ENCODE measurements at places on chromosomes 6 and 20.

GRCh38 chr6:166279393-166279679, 28.9 kb downstream of the PRR18 start:
- no peak for DNase-seq

- DNase-seq, result no peak
These were observed 15.9 kb upstream of the SRPK1 start for GRCh38 chr6:35936681-35937359.

DNA sequence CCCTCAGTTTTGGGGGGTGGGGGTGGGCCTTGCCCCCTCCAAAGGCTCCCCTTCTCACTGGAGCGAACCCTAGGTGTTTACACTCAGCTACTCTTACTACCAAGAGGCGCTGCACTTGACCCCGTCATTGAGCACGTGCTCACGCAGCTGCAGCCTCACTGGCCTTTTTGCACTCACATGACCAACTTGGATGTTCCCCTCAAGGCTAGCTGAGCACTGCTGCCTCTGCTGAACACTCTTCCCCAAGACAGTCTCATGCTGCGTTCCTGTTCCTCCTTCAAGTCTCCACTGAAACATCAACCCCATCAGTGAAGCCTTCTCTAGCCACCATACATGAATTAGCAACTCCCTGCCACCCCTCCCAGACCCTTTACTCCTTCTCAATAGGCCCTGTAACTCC, 4.0 kb downstream of the SOD2 start:
- no peak for DNase-seq

GRCh38 chr6:133899556-133899955, 10.6 kb downstream of the TCF21 start:
- DNase-seq, result no peak

DNA sequence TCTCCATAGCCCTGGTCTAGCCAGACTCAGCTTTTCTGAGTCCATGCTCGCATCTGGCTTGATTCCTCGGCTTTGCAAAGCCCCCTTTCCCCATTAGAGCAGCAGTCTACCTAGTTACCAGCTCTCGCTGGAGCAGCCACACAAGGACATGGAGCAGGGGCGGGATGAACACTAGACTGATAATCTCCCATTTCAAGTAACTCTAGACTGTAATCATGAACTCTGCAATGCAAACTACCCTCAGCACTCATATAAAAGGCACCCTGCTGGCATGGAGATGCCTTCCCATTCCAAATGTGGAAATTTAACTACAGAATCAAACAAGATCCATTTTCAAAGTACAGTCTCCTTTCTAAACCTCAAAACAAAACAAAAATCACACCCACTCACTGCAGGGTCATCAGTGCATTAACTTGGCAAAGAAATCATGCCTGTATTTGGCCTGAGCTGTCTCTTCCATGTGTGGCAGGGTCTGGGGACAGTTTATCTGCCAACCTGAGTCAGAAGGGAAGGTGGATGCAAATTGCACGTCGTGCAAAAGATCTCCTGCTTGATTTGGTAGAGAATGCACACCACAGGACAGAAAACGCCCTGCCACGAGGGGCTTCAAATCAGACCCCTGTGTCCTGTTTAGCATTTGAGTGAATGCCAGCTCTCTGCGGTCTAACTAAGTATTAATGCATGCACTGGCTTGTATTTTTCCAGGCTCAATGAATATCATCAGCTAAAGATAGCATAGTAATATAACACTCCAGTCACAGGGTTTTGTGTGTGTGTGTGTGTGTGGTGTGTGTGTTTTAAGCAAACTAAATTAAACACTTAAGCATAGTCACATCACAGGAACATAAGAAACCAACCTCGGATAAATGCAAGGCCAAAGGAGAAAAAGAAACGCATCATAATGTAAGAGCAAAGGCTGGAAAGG, 85.3 kb downstream of the MYLK4 start:
- no peak for DNase-seq

DNA sequence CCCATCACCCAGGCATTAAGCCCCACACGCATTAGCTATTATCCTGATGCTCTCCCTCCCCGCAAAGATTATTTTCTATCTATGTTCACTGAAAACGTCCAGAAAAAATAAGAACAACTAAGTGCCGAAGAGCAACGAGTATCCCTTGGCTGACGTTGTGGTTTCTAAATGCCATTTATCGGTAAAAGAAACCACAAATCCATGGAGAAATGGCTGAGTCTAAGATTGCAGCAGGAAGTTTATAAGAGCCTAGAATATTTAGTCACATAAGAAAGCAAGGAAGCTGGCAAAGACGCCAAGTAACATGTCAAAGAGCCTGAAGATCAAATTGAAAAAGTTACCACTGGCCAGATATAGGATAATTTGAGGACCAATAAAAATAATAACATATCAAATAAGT, 18.1 kb upstream of the NOX3 start:
- no peak for DNase-seq

DNA sequence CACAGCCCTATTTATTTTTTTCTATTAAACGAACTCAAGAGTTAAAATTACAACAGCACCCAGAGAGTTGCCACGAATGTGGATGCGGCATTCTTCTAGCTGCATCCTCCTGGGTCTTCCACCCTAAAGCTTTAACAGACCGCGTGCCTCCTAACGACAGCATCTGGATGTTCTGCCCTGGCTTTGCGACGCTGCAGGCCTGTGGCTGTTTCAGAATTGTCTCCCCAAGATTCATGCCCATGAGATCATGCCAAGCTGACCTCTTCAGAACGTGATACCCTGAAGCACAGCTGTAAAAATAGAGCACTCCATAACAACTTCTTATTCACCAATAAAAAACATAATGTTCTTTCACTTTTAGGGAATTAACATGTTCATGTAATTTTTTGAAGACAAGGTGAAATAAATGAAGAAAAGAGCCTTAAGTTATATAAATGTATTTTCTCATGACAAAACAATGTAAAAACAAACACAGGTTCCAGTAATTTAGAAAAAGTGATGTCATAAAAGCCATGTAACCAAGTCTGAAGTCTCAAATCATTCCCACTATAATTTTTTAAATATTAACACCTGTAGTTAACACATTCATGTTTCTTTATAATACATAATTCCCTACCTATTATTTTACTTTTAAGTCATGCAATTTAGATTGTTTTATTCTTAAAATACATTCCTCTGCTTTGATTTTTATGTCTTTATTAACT, 26.5 kb downstream of the HIVEP2 start:
- DNase-seq, result no peak

GRCh38 chr6:133743621-133744020, 145.3 kb upstream of the TCF21 start:
- no peak for DNase-seq

DNA sequence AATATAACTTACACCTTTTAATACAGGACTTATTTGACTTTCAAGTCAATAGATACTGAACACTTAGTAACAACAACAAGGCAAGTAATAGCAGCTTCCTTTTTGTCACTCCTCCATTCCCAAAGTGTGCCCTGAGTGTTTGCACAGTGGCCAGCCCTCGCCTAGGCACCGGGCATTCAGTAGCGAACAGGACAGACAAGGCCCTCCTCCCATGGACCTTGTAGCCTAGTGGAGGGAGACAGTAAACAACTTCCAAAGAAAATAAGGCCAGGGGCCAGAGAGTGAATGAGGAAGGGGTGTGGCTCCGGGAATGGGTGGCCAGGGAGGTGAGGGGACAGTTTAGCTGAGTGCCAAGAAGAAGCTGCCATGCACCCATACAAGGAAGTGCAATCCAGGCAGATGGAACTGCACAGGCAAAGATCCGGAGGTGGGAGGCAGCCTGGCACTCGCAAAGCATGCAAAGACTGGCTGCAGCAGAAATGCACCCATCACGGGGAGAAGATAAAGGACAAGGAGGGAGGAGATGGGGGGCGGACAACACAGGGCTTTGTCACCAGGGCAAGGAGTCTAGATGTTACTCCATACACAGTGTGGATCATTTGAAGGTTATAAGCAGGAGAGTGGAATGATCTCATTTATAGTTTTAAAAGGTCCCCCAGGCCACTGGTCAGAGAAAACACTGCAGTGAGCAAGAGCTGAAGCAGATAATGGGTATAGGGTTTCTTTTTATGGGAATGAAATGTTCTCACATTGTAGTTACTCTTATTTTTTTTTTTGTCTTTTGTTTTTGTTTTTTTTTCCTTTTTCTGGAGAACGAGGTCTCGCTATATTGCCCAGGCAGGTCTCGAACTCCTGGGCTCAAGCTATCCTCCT, 32.2 kb downstream of the ATP9A start:
- DNase-seq, result no peak

DNA sequence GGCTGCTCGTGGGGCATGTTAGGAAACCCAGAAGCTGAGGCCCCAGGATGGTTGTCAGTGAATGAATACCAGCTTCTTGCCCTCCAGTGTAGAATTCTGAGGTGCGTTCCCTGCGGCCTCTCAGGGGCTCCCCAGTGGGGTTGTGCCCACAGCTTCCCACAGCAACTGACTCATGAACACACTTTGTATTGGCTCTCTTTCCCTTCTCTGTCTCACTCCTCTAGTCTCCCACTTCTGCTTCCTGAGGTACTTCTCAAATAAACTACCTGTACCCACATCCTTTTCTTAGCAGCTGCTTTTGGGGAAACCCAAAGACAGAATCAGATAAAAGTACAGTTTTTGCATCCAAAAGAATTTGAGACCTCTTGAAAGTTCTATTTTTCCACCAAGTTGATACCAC, 107.7 kb upstream of the JAG1 start:
- DNase-seq, result no peak

GRCh38 chr6:129498541-129498940, 211.4 kb downstream of the ARHGAP18 start:
- DNase-seq, result no peak

GRCh38 chr6:144555066-144555465, 269.9 kb downstream of the UTRN start:
- no peak for DNase-seq

DNA sequence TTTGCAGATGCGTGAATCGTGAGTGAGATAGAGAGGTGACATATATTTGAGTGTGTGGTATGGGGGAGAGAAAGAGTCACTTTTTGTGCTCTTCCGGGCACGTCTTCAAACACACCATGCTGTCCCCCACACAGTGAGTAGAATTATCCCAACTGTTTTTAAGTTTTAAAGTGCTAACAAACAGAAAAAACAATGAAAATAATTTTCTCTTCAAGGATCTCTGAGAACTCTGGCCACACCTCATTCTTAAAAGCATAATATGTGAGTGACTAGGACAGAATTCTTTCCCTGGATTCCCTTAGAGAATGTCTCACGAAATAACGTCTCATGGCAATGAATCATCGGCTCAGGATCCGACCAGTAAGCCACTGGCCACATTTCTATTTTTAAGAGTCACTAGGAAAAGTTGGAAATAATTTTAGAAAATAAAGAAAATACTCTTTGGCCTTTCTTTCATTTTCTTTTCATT, 235.7 kb upstream of the ZNF217 start:
- no peak for DNase-seq

- DNase-seq, result no peak
These were observed 17.2 kb downstream of the UNC5CL start for GRCh38 chr6:41021832-41022231.

DNA sequence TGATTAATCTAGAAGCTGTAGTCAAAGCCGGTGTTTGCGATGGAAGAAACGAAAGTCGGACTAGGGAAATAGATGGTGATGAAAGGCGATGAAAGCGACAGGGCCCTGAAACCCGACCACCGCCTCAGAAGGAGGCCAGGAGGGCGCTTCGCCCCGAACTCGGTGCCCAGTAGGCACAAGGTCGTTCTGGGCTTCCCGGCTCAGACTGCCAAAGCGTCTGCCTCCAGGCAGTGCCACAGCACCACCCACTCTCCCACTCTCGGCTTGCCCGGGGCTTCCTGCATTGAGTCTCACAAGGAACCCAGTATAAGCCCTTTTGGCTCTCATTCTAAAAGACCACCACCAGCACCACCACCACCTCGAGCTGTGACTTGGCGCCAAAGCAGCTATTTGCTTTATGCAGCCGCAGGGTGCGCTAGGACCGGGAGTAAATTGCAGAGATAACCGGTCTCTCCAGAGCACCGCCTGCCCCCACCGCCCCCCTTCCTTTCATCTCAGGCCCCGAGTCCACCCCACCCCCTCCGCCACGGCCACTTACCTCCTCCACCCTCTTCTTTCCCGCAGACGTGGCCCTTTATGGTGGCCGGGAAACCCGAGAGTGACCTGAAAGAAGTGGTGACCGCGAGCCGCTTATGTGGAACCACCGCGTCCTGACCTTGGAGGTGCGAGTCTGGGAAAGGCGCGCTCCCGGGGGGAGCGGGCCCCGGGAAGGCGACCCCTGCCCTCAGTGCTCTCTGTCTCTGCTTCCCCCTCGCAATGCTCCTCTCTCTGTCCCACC, 2.4 kb downstream of the TCF21 start:
- DNase-seq, result no peak

- DNase-seq, result no peak
These were observed 8.1 kb downstream of the TFAP2B start for GRCh38 chr6:50826803-50827202.

- no peak for DNase-seq
These were observed 9.6 kb upstream of the LBP start for GRCh38 chr20:38336726-38337125.

DNA sequence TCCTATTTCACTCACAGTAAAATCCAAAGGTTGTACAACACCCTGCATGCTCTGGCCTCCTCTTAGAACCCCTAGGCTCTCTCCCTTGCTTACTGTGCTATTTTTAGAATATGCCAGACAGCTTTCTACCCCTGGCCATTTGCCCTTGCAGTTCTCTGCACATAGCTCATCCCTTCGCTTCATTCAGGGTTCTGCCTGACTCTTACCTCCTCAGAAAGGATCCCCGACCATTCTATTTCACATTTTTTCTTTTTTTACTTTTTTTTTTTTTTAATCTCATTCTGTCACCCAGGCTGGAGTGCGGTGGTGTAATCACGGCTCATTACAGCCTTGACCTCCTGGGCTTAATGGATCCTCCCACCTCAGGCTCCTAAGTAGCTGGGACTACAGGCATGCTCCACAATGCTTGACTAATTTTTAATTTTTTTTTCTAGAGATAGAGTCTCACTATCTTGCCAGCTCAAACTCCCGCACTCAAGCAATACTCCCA, 33.6 kb downstream of the COMMD7 start:
- no peak for DNase-seq

GRCh38 chr6:112439432-112439831, 92.3 kb downstream of the RFPL4B start:
- no peak for DNase-seq

GRCh38 chr20:42313704-42314103, 695.5 kb upstream of the CHD6 start:
- DNase-seq, result no peak

- DNase-seq, result no peak
These were observed 15.5 kb upstream of the SMAP1 start for GRCh38 chr6:70652216-70652615.

DNA sequence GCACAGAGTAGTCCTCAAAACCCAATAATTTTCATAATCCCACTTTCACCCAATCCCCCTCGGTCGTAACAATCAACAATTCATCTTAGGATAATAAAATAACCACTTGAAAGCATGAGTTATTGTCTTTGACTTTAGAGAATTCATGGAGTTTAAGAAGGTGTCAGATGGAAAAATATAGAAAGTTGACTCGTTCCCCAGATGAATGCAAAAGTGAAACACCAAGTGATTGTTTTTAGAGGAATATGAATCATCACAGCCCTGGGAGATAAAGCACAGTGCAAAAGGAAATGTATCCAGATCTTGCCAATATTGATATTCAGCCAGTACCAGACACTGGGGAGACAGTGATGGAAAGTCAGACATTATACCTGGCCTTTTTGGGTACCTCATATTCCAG, 860.5 kb downstream of the DHX35 start:
- no peak for DNase-seq
